ENCODE measurements at places on chromosomes 4 and X. TPM values are rescaled to one million over a fixed set of nuclear protein-coding genes. Genes with fewer than 3 reads are reported as not detected.

DNA sequence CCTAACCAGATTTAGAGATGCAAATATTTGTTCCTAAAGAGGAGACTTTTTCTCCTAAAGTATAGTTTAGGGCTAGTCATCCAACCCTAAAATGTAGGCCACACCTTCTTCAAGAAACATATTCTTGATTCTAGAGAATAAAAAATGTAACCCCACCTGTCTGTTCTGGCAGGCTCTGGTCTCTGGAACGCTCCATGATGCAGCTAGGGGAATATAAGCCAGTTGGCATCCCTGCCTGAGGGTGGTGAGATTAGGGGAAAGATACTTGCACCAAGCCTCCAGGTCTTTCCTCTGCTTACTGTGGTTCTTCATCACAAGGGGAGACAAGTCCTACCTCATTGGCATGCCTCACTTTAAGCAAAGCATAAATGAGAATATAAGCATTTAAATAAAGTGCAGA, 21.2 kb upstream of the TBC1D9 start:
- no peak for DNase-seq

Gene ARHGAP36
- 0.11 TPM for polyA plus RNA-seq

DNA sequence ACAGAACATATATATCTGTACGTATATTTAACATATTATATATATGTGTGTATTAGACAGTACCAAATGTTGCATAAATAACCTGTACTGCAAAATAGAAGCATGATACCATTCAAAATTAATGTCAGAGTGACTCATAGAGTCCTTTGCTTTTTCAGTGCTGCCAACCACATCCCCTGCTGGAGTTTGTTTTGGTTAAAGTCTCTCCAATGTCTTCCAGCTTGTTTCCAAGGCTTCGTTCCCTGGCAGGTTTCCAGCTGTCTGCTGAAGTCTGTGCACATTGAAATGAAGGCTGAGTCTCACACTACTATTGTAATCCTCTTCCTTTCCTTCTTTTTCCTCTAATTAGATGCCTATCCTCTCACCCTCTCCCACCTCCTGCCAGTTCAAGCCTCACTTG, 14.9 kb downstream of the NRK start:
- DNase-seq = no peak

Gene ITGB1BP2
- 11.1 TPM for polyA plus RNA-seq

DNA sequence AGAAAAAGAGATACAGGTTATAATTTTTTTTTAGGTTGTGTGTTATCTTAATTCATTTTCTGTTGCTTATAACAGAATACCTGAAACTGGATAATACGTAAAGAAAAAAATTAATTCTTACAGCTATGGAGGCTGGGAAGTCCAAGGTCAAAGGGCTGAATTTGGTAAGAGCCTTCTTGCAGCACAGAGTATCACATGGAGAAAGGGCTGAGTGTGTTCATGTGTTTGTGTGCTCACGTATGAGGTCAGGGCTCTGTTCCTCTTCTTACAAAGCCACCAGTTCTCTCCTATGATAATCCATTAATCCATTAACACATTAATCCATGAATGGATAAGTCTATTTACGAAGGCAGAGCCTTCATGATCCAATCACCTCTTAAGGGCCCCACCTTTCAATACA, 8.6 kb upstream of the RAB28 start:
- DNase-seq = no peak

GRCh38 chrX:75155447-75155826, 646 bp downstream of the ABCB7 start:
- no peak for DNase-seq

GRCh38 chr4:55721651-55722050, 85.6 kb upstream of the NMU start:
- DNase-seq = no peak

GRCh38 chrX:20740443-20740842, 473.7 kb upstream of the RPS6KA3 start:
- DNase-seq = no peak

DNA sequence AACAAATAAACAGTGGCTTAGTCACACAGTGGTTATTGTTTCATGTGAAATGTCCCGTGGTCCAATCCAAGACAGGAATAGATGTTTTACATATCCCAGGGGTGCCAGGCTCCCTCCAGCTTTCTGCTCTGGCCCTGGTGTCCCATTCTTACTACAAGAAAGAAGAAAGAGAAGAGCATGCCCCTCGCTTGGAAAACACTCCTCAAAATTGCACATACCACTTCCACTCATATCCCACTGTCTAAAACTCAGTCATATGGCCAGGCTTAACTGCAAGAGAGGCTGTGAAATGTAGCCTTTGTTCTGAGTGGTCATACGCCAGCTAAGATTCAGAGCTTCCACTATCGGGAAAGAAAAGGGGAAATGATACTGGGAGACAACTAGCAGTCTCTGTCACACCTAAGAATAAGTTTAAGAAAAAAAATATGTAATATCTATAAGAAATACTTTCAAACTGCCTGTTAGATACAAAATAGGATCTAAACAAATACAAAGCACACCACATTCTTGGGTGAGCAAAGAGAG, 306.8 kb upstream of the FAM241A start:
- no peak for DNase-seq

Gene PAGE2B
- polyA plus RNA-seq = not detected

- DNase-seq = no peak
Observed at GRCh38 chrX:19966056-19966455, 24.8 kb downstream of the BCLAF3 start.
